D341Med (cell line): ENCODE measurements at places on chromosomes 5 and 9.

- no peak for DNase-seq
These were observed 388.5 kb downstream of the PSAT1 start for GRCh38 chr9:78685471-78685870.

DNA sequence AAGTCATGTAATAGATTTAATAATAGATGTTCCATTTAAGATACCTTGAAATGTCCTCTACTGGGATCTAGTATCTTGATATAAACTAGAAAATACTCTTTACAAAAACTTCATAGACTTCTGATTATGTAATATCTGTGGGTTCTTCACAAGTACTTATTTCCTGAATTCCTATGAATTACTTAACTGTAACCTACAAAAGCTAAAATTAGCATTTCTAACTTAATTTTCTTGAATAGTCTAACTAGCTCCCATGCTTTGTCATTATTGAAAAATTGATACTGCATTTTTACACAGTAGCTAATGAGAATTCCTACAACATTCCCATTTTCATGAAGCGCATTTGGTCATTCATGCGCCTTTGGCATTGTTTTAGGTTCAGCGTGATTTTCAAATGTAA, 1828.2 kb downstream of the MAT2B start:
- no peak for DNase-seq

GRCh38 chr5:149913436-149914419, 30.9 kb downstream of the PDE6A start:
- DNase-seq, result no peak

DNA sequence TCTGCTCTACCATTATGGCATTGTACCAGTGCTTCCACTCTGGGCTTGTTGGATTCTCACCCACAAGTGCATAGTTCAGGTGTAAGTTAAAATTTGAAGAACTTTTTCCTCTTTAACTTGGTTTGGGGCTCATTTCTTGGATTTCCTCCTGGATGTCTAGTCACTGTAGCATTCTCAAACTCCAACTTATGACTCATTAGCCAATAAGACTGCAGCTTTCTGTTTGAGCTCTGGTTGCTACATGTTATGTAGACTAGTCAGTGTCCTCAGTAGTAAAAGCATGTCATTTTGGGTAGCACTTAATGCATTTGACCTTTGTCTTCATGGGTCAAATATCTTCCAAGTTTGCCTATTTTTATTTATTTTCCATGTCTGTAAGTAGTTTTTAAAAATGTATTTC, 790.8 kb downstream of the BRINP1 start:
- DNase-seq, result no peak

DNA sequence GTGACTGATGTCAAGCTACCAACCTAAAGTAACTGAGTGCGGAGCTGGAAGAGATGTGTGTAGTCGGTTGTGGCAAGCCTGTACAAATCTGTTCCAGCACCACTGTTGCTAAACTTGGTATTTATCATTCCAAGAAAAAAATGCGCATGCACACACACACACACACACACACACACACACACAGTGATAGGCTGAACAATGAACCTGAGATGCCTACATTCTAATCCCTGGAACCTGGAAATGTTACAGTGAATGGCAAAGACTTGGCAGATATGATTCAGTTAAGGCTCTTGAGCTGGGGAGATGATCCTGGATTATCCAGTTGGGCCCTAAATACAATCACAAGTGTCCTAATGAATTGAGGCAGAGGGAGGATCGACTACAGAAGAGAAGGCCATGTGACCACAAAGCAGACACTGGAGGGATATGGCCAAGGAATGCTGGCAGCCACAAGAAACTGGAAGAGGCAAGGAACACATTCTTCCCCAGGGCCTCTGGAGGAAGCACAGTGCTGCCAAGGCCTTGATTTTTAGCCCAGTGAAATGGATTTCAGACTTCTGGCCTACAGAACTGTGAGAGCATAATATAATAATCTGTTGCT, 49.7 kb upstream of the LHFPL2 start:
- peak; percentile 54 for DNase-seq

GRCh38 chr5:24693609-24694008, 48.8 kb upstream of the CDH10 start:
- no peak for DNase-seq

GRCh38 chr5:145161391-145161790, 673.8 kb downstream of the PRELID2 start:
- no peak for DNase-seq

GRCh38 chr5:169946743-169947295, 33.5 kb downstream of the INSYN2B start:
- DNase-seq, result no peak

GRCh38 chr5:147057051-147057450, 177.8 kb upstream of the STK32A start:
- no peak for DNase-seq

DNA sequence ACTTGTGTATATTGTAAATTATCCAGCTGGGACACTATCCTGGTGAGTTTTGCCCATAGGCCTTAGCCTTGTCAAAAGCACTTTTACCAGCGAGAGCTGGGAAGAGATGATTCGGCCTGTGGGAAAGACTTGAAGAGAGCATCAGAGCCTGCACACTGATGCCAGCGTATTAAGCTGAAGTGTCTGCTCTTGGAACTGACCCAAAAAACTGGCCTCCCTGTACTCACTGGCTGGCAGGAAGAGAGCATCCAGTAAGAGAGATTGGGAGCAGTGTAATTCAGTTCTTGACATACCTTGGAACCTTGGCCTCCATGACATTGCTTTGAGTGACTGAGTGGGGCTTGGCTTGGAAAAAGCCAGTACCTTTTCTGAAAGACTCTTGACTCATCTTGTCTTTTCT, 73.7 kb downstream of the ZNF462 start:
- no peak for DNase-seq

DNA sequence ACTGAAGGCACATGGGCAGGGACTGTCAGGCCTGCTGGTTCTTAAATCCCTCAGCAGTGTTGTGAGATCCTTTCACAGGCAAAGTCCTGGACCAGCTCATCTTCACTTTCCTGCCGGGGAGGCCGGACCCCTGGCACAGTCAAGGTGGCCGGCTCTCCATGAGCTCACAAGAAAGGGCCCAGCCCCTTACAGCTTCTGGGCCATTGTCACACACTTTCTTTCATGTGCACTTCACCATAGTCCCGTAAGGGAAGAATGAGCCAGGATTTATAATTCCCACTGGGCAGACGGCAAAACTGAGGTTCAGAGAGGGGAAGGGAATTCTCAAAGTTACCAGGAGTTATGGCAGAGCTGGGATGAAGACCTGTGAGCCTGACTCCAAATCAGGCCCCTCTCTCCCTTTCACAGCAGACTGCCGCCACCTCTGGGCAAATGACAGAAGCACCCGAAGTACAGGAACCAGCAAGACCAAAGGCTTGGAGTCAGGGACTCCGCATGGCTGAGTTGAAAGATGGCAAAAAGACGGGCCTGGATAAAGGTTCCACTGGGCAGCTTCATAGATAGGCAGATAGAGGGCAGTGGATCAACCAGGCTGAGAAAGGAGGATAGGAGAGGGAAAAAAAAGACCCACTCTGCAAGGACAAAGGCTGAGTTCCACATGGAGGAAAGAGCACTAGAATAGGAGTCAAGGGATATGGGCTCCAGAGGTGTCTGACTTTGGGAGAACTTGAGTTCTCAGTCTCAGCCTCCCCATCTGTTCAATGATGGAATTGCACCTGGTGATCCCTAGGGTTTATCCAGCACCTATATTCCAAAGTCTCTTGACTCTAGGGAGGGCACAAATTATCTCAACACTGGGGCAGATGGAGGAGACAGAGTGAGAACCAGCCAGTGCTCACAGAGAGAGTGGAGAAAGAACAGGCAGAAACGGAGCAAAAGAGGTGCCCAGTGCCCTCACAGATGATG, 128.7 kb downstream of the PAX5 start:
- DNase-seq, result no peak

DNA sequence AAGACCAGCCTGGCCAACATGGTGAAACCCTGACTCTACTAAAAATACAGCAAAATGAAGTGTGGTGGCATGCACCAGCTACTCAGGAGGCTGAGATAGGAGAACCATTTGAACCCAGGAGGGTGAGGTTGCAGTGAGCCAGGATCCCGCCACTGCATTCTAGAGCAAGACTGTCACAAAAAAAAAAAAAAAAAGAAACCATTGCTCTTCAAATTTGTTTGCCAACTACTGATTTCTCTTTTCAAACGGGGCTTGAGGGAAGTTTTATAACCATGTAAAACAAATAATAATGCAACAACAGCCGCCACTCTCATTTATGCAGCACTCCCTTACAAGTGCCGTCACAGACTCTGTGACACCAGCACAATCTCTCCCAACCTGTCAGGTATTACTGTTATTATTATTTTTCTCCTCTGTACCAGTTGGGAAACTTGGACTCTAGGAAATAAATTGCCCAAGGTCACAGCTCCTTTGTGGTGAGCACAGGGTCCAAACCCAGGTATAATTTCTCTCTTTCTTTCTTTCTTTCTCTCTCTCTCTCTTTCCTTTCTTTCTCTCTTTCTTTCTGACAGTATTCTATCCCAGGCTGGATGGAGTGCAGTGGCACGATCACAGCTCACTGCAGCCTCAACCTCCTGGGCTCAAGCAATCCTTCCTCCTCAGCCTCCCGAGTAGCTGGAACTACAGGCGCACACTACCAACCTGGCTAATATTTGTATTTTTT, 25.4 kb downstream of the SERINC5 start:
- DNase-seq, result no peak
